ENCODE measurements at places on chromosomes 7 and 10.

- no peak for DNase-seq
Measured at GRCh38 chr7:5445981-5446594, 22.5 kb upstream of the TNRC18 start.

DNA sequence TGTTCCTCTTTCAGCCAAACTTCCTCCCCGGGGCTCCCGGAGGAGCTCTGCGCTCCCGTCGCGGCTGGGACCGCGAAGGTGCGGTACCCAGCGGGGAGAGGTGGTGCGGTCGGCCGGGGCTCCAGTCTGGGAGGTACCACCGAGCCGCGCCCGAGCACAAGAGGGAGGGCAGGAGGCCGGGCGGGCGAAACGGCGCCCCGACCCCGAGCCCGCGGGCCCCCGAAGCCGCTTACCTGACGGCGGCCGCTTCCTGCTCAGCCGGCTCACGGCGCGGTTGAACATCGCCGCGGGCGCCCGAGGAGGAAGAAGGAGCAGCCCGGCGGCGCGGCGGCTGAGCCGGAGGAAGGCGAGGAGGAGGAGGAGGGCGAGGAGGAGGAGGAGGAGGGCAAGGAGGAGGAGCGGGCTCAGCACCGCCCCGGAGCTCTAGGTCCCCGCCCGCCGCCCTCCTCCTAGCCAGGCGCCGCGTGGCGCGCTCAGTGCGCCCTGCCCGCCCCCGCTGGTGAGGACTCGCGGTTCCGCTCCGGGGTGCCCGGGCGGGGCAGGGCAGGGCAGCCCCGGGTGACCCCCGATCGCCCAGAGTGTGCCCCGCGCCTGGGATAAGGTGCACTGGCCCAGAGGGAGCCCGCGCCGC, at the start of gene RGS10:
TSS of gene RGS10 (minus strand) at position 363 of the 631 bp plus-strand sequence. CDS start at position 282, 81 bp downstream.
- DNase-seq, result peak; percentile 80

DNA sequence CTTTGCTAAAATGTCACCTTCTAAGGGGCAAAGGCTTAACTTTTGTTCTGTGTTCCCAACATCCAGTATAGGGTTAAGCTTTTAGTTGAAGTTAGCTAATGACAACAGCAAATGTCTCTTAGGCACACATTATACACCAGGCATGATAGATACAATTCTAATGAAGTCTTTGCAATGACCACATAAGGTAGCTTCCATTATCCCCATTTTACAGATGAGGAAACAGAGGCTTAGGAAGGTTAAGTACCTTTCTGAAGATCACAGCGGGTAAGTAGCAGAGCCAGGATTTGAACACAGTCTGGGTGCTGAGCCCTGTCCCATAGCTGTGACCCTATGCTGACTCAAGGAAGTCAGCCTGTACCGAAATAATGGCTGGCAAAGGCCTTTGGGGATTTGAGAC, 1.9 kb downstream of the BUD31 start:
- DNase-seq, result no peak

- no peak for DNase-seq
Measured at GRCh38 chr7:42332605-42333222, 95.7 kb upstream of the GLI3 start.

- no peak for DNase-seq
Measured at GRCh38 chr10:110334061-110334656, 29.4 kb upstream of the SMNDC1 start.

DNA sequence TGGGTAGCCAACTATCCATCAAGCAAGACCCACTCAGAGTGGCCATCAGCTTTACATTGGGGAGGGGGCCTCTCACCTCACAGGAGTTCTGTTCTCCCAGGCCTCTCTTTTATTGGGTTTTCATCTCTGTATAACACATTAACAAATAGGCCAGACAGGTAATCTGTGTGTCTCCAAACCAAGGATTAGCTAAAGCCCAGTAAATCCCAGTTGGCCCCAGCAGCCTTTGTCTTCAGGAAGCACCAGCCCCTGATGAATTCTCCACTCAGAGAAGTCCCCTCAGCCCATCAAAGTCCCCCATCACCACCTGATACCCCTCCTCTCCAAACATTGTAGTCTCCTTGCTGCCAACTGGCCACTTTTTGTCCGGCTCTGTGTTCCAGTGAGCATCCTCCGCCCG, 16.9 kb upstream of the SLF2 start:
- no peak for DNase-seq

Measured in naive thymus-derived CD8-positive, alpha-beta T cell (primary cell).